ENCODE measurements at places on chromosomes 7 and 10.

- DNase-seq = no peak
These were observed 81.8 kb downstream of the COL13A1 start for GRCh38 chr10:69883310-69884023.

GRCh38 chr7:1928645-1929348, 258.7 kb downstream of the ELFN1 start:
- DNase-seq = no peak

DNA sequence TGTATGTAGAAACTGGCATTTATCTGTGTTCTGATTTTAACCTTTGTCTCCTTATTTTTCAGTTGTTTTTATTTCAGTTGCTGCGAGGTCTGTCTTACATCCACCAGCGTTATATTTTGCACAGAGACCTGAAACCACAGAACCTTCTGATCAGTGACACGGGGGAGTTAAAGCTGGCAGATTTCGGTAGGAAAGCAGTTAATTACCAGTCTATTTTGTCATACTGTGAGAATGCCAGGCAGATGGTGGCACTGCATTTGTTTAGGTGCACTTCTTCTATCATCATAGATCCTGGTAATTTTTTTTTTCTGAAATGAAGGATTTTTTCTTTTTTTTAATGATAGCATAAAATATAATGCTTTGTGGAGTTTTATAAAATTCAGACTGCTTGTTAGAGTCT, 321.4 kb downstream of the CDK14 start:
- no peak for DNase-seq

DNA sequence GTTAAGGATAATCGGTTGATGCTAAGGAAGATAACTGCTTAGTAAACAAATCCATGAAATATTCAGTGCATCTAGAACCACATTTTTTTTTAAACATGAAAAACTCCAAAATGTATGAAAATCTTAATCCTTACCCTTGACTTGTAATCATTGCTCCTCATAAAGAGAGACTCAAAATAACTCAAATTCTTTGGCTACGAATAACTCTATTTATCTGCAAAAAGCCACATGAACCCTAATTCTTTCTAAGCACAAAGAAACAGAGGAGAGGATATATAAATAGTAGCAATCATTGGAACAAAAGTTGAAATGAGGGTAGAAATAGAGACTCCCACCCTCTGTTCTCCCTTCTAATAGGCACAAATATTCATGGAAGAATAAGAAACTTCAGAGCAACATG, 40.2 kb downstream of the ANK3 start:
- no peak for DNase-seq

DNA sequence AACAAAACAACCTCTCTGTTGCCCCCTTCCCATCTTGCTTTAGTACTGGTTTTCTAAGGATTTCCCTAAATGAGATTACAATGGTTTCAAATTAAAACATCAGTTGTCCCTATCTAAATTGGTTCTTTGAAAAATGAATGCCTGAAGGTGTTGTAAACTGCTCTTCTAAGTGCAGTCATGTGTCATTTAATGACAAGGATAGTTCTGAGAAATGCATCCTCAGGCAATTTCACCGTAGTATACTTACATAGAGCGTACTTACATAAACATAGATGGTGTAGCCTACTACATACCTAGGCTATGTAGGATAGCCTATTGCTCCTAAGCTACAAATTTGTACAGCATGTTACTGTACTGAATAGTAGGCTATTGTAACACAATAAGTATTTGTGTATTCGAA, 278.1 kb downstream of the MAGI2 start:
- DNase-seq = no peak

GRCh38 chr7:29471444-29472138, 92.0 kb upstream of the PRR15 start:
- DNase-seq = no peak

GRCh38 chr7:43679210-43680068, 49.9 kb downstream of the COA1 start:
- peak; percentile 48 for DNase-seq

- DNase-seq = no peak
These were observed 38.2 kb downstream of the ESYT2 start for GRCh38 chr7:158791107-158791506.

DNA sequence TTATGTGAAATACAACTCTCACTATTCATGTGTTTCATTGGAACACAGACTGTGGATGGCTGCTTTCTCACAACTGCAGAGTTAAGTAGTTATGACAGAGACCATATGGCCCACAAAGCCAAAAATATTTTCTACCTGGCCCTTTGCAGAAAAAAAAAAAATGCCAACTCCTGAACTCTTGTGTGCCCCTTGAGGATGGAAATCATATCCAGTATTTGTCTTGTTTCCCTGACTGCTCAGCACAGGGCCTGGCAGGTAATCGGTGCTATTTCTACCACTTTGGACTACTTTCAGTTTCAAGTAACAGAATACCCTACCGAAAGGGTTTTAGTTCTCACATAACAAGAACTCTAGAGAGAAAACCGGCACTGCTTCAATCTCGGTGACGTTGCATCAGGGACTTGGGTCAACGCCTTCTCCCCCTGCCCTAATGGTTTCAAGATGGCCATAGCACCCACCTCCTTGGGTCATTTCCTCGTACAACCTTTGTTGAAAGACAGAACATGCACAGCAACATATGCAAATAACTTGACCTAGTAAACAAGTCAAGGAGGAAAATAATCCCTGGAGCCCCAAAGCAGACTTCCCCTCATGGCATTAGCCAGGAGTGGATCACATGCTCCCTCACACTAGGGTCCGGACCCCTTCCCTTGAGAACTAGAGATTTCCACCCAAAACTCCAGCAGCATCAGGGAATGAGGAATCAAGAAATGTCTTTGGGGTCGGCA, 11.8 kb upstream of the GPNMB start:
- DNase-seq = peak; percentile 72

GRCh38 chr7:55409482-55410225, 44.5 kb downstream of the LANCL2 start:
- DNase-seq = peak; percentile 1

DNA sequence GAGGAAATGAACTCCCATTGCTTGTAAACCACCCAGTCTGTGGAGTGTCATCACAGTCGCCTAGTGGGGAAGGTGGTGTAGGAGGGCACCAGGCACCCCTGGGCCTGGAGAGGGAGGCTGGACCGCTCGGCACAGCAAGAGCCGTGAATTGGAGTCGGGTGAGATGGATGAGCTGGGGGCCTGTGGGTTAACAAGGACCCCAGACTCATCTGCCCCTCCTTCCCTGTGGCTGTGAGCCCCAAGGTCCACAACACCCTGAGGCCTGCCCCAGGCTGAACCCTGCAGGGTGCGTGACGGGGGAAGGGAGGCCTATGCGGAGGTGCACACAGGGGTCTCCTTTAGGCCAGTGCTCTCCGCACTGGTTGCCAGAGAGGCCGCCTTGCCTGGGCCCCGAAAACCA, 581.4 kb upstream of the FOXK1 start:
- DNase-seq = no peak

- no peak for DNase-seq
These were observed 284.4 kb upstream of the IGFBP3 start for GRCh38 chr7:46205478-46205877.

GRCh38 chr7:38940774-38941173, 31.8 kb upstream of the VPS41 start:
- DNase-seq = no peak

GRCh38 chr10:47181052-47181849, 118.7 kb upstream of the GDF10 start:
- no peak for DNase-seq

DNA sequence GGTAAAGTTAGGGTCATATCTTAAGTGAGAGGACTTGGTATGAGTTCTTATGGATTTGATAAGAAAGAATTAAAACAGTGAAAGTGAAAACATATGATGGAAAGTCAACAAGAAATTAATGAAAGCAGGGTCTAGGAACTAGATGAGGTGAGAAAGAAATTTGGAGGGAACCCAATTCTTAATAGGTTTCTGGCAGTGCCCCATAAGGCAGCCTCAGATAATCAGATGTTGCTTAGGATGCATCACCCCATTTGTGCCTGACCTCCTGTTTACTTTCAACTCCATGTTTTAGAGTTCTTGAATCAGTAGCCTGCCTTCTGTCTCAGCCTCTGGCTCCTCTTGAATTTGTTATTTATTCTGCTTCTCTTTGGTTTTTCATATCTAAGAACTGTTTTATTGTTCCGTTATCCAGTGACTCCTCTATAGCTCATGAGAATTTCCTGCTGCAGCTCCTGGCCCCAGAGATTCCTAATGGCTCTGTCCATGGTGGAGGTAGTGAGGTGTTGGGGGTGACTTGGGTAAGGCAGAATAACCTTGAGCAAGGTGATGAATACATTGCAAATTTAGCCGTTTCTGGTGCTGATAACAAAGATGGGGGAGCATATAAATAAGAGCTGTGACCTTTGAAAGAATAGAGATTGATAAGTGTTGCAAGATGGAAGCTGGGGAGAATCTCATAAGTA, 17.6 kb downstream of the ITGB8 start:
- no peak for DNase-seq

- DNase-seq = no peak
These were observed 601 bp downstream of the EPHB4 start for GRCh38 chr7:100826514-100827329.

DNA sequence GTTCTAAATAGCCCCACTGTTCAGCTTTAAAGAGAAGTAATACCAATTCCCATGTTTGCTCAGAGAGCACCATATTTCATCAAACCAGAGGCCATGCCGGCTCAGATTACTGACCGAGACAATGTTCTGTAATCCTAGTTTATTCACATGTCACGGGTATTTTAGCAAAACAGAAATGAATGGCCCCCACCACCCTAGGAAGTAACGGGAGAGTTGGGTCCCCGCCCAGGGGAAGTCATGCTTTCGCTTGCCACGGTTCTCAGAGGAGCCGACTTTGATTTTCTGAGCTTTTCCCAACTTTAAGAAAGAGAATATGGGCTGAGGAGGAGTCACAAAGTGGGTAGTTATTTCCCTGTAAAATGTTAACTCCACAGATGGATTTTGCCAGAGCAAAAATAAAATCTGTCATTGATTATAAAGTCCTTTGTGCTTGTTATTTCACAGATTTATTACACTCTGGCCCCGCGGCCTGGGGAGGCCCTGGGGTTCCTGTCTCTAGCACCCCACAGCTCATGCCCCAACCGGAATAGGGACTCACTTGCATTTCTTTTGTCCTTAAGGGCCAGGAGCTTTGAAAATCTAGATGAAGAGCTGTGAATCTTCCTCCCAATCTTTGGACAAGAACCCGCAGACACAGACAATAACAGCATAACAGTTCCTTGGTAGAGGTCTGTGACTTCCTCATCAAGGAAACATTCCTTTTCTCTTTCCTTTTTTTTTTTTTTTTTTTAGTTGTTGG, 3.7 kb upstream of the GDF10 start:
- DNase-seq = no peak

DNA sequence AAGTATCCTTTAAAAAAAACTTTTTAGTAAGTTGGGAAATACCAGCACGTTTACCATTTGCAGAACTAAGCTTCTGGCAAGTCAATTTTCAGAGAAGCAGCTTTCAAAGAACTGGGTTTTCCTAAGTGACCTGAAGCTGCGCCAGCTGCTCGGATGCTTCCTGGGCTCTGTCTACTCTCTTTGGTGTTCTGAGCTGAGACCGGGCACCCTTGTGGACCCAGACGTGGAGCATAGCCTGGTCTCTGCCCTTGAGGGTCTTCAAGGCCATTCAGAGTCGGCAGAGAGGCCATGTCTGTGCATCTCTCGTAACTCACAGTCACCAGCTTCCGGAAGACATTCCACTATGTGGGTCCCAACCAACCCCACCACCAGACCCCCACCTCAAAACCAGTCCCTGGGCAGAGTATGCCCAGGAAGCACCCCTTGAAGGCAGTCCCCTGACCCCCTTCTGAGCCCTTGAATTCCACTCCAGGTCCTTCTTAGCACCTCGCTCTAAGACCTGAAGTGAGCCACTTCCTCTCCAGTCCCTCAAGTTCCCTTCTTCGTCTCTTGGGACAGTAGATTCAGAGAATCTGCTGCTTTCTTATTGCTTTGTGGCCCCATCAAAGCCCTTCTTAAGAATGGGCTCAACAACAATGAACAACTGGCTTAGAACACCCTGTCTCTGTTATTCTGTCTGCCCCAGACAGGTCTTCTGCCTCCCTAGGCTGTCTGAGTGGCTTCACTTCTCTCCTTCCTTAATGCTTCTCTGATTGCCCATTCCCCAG, 8.5 kb downstream of the CALML5 start:
- DNase-seq = no peak

DNA sequence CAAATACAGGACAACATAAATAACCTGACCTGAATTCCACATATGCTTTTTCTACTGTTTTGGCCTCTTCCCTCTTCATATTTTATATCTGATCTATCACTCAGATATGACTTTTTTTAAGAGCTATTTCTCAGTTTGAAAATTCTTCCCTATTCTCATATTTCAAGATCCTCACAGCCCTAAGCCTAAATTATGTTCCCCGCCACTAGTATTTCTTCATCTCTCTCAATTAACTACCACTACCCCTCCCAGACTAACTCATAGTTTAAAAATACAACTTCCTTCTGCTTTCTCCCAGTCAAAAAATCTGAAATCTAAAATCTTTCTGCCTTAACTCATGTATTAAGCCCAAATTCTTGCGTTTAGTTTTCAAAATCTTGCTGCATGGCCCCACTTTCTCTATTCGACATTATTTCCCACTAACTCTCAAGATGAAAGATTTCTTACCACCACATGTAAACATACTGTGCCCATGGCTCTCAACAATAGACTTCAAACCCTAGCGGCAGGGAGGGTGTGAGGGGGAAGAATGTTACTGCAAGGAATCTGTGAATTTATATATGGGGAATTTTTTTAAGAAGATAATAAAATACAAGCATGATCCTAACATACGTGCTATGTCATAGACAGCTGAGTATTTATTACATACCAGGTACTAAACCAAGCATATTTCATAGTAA, 64.6 kb downstream of the TFEC start:
- no peak for DNase-seq

- no peak for DNase-seq
These were observed 5.5 kb downstream of the ASB4 start for GRCh38 chr7:95491201-95491600.

- no peak for DNase-seq
These were observed 11.8 kb downstream of the SEM1 start for GRCh38 chr7:96697822-96698221.

GRCh38 chr10:76917071-76917470, 720.5 kb downstream of the KCNMA1 start:
- DNase-seq = no peak

- no peak for DNase-seq
These were observed 13.7 kb downstream of the CALML3 start for GRCh38 chr10:5538446-5538845.
